Type B pancreatic cell (in vitro differentiated cells): ENCODE measurements at places on chromosomes 2 and 18. TPM values are rescaled to one million over a fixed set of nuclear protein-coding genes. Genes with fewer than 3 reads are reported as not detected.

- no peak for DNase-seq
Measured at GRCh38 chr18:54222922-54223567, 1.4 kb downstream of the MBD2 start.

GRCh38 chr2:202883987-202884675, 12.6 kb upstream of the ICA1L start:
- DNase-seq = no peak

- no peak for DNase-seq
Measured at GRCh38 chr2:236380051-236380612, 115.9 kb upstream of the ASB18 start.

GRCh38 chr2:108395155-108395554, 17.4 kb downstream of the SULT1C4 start:
- DNase-seq = no peak

DNA sequence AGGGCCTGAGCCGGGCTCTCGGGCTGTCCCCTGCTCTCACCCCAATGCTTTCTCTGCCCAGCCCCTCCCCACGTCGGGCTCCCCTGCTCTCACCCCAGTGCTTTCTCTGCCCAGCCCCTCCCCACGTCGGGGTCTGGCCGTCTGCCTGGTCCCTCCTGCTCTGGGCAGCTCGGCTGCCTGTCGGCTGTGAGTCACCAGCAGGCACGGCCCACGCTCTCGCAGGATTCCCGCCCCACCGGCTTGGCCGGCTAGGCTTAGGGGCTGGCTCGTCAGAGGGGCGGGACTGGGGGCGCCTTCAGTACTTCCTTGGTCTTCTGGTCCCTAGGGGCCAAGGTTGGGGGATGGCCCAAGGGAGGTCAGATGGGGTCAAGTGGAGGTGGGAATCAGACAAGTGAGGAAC, 3.3 kb downstream of the BOK start:
- no peak for DNase-seq

DNA sequence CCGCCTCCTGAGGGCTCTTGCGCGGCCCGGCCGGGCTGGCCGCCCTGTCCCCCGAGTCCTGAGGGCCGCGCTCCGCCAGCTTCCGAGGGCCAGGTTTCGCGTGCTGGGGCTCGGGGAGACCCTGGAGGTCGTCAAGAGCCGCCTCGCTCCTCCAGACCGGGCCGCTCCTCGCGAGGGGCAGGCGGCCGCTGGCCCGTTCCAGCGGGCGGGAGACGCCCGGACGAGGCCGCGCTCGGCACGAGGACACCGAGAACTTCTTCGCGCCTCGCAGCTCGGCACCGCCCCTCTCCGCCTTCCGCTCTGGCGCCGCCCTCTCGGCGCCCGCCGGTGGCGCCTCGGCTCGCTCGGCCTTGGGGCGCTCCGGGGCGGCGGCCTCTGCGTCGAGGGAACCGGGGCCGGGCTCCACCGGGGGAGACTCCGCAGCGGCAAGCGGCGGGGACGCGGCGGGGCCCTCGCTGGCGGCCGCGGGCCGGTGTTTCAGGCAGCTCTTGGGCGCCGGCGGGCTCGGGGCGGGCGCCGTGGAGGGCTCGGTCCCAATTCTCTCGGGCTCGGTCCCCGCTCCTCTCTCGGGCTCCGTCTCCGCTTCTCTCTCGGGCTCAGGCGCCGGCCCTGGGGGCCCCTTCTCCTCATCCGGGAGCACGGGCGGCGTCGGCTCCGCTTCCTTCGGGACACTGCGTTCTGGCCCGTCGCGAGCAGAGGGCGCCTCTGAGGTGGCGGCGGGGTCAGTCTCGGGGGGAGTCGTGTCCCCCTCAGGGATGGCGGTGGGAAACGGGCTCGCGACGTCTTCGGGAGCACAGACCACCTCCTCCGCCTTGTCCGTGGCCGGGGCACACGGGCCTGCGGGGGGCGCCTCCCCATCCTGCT, 91.6 kb upstream of the MGAT4A start:
- DNase-seq = no peak

- no peak for DNase-seq
Measured at GRCh38 chr2:117850461-117850860, 36.0 kb downstream of the DDX18 start.

DNA sequence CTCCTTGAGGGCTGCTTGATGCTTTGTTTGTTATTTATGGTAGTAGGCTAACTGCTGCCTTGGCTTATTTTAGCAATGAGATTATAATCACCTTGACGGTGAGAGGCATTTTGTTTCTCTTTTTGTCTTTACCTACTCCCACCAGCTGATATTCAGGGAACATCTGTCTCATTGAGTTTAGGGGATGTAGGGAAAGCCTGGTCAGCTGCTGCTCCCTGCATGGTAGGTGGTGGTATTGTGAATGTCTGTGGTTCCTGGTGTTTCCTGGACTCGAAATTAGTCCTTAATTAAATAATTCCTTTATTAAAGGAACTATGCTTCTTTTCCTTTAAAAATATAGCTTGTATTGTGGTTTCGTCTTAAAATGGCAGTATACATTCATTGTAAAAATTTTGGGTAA, 77.8 kb downstream of the ADAM23 start:
- no peak for DNase-seq

- no peak for DNase-seq
Measured at GRCh38 chr2:118371515-118371914, 283.2 kb downstream of the INSIG2 start.

GRCh38 chr2:151247432-151247831, 14.2 kb downstream of the RBM43 start:
- no peak for DNase-seq

GRCh38 chr2:105381101-105381668, 17.7 kb downstream of the FHL2 start:
- no peak for DNase-seq

DNA sequence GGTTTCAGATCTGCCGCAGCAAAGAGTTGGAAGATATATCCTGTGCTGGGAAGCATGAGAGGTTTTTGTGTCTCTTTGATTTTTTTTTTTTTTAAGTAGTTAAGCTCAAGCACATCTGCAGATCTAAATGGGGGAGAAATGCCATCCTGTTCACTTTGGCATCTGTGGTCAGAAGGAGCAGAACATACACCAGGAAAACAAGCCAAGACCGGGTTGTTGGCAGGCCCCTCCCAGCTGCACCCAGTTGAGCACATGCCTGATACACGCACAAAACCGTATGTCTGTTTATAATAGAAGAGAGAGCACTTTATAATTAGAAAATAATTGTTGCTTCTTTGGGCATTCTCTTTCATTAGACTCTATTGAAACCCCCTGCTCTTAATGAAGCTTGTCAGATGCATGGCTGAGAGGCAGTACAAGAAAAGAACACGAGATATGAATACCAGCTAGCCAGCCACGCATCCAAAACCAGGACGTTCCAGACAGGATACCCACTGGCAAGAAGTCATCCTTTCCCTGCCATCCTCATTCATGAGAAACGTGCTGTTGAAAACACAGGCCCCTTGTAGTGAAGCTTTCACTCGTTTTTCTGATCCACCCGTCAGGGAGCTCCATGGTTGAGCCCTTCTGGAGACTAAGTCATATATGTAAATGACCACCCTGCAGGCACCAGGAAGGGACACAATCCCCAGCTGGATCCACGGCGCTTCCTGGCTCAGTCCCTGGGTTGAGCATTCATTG, 152.2 kb downstream of the ALPK2 start:
- no peak for DNase-seq

DNA sequence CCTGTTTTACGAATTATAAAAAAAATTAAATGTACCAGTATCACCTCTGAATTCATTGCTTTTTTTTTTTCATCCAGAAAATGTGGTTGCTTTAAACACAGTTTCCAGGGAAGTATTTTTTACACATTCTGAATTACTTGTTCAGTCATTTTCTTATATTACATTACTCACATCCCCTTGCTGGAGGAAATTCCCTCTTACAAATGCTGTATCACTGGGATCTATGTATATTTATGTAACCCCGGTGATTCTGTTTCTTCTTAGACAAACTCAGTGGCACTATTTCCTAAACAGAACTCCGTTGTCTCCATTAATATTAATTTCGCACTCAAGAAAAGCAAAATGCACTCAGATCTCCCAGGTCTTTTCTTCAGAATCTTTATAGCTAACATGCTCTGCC, 1078.5 kb upstream of the ZEB2 start:
- no peak for DNase-seq

DNA sequence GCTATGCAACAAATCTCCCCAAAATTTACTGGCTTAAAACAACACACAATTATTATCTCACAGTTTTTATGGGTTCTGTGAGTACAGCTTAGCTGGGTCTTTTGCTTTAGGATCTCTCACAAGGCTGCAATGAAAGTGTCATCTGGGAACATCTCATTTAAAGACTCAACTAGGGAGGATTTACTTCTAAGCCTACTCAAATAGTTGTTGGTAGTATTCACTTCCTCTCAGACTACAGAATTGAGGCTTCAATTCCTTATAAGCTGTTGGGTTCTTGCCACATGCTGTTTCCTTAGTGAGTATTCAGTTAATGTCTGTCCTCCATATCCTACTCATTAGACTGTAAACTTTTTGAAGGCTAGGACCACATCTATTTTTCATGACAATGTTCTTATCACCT, 72.3 kb downstream of the MDH1 start:
- no peak for DNase-seq

Gene CHAC2
- total RNA-seq = 2.0 and 4.7 TPM in 2 replicates

Gene UGT1A9
- not detected in 2 replicates for total RNA-seq

Gene MCEE
- 16.5 and 20.3 TPM in 2 replicates for total RNA-seq

Gene RFX8
- total RNA-seq = 1.1 TPM in 1 of 2 replicates, not detected in the other

Gene HAAO
- total RNA-seq = 9.4 and 10.0 TPM in 2 replicates

Gene WIPF1
- 7.0 and 19.2 TPM in 2 replicates for total RNA-seq
